ENCODE measurements at places on chromosomes 2 and 18. TPM values are rescaled to one million over a fixed set of nuclear protein-coding genes. Genes with fewer than 3 reads are reported as not detected.

Gene TEX44
- not detected for total RNA-seq

DNA sequence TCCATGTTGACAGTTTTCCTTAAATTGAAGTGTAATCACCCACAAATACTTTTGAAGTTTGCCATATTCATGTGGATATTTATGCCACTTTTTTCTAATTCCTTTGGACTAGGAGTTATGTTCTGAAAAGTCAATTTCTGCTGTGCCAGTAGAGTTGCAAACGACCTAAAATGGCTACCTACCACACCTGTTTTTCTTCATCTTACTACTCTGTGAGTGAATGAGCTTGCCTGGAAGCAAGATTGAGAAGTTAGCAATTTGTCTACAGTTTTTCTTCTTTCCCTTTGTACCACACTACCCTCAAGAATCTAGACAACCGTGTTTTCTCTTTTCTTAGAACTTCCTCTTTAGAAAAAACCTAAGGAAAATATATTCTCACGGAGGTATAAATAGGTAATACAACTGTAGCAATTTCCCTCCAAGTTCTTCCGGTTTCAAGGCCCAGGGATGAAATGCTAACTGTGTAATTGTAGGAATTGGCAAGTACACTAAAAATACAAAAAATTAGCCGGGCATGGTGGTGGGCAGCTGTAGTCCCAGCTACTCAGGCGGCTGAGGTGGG, 7.3 kb upstream of the SLC39A10 start:
- DNase-seq: no peak

Gene SPAG16
- total RNA-seq: 8.2 TPM

GRCh38 chr18:41501848-41502247, 453.2 kb upstream of the PIK3C3 start:
- no peak for DNase-seq

DNA sequence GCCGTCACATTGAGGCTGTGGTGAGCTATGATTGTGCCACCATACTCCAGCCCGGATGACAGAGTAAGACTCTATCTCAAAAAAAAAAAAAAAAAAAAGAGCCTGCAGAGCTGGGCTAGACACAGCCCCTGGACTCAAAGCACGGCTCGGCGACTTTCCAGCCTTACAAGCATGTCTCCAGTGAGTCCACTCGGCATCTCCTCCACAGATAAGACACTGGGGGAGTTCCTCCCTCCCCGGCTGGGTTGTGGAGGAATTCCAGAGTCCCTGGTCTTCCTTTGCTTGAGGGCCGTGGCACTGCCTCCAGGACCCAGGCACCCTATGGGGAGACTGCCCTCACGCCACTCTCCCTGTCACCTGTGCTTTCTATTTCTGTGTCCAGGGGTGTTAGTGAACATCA, 30.9 kb upstream of the RPL31 start:
- no peak for DNase-seq

- peak; percentile 66 for DNase-seq
Measured at GRCh38 chr2:177397481-177398289, 5.1 kb downstream of the AGPS start.

DNA sequence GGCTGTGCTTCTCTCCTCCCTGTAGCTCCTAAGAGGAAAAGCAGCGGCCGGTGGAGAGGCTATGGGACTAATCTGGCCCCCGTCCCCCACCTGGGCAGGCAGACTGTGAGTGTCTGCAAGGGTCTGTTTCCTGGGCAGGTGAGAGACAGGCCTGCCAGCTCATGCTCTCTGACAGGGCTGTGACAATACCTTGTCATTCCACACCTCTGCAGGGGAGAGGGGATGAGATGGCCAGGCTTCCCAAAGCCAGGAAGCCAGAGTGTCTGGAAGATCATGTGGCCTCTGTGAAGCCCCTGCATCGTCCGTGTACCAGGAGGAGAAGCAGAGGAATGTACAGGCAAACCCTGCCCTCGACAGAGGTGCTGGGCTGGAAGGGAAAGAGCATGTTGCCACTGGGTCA, 142.5 kb upstream of the GATA6 start:
- no peak for DNase-seq

Gene CCDC85A
- total RNA-seq: 0.08 TPM

- no peak for DNase-seq
Measured at GRCh38 chr18:41973983-41974382, 18.9 kb downstream of the PIK3C3 start.

Gene APOB
- 2,405 TPM for total RNA-seq

- no peak for DNase-seq
Measured at GRCh38 chr2:162233197-162233596, 10.0 kb downstream of the FAP start.

- DNase-seq: no peak
Measured at GRCh38 chr2:205713086-205713485, 30.8 kb downstream of the NRP2 start.

Gene RGPD8
- total RNA-seq: 6.7 TPM

DNA sequence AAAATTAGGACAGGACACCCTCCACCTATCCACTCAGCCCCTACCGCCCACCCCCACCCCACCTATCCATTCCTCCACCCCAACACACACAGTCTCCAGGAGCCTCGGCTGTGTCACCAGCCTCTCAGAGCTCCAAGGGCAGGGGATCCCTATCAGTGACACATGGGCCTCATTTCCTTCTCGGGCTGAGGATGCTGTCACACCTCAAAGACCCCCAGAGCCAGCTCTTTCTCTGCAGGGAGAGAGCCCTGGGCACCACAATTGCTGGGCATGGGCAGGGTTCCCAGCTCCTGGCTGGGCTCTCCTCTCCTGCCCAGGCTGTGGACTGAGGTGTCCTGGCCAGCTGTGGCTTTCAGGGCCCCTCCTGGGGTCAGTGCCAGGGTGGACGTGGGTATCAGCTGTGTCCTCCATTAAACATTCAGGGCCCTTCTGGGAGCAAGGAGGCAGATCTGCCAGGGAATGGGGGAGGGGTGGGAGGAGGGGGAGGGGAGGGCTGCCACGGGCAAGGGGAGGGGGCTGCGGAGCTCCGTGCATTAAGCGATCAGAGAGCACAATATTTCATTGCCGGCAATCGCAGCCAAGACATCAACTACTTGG, 14.3 kb upstream of the ECEL1 start:
- DNase-seq: no peak

- DNase-seq: no peak
Measured at GRCh38 chr2:168663993-168664392, 138.4 kb upstream of the NOSTRIN start.

Gene RFX8
- not detected for total RNA-seq

- peak; percentile 48 for DNase-seq
Measured at GRCh38 chr18:2846636-2847316, at the start of gene EMILIN2. Gene EMILIN2 (plus strand): TSS chr18:2847006. CDS start chr18:2847189, 183 bp downstream.

Gene PROKR1
- 0.05 TPM for total RNA-seq

GRCh38 chr18:48781163-48781987, 169.4 kb downstream of the SMAD7 start:
- DNase-seq: peak; percentile 99

Gene MDH1B
- total RNA-seq: 0.28 TPM

DNA sequence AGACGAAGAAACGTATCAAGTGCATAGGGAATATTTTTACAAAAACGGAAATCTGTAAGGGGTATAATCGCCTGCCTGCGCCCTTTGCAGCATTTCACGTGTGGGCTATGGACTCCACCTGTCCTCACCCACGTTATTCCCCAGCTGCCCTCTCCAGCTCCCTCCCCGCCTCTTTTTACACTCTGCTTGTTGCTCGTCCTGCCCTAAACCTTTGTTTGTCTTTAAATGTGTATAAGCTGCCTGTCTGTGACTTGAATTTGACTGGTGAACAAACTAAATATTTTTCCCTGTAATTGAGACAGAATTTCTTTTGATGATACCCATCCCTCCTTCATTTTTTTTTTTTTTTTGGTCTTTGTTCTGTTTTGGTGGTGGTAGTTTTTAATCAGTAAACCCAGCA, 169.4 kb upstream of the SIX3 start:
- no peak for DNase-seq

Gene CRACDL
- 0.30 TPM for total RNA-seq

Gene NFATC1
- 4.5 TPM for total RNA-seq

Gene TMEM178A
- 0.81 TPM for total RNA-seq

DNA sequence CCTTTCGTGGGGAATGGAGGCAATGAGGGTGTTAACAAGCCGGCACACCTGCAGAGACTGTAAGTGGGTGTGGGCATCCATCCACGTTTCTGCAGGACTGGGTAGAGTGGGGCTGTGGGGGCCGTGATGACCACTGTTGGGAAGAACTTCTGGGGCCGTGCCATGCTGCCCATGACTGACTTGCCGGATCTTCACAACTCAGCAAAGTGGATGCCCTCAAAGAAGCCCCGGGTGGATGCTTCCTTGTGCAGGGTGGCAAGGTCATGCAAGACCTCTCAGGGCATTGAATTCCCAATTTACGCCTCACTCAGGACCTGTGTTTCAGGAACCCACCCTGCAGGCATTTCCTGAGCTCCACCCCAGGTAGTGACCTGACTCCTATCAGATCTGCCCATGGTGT, 143.5 kb upstream of the TPO start:
- no peak for DNase-seq

DNA sequence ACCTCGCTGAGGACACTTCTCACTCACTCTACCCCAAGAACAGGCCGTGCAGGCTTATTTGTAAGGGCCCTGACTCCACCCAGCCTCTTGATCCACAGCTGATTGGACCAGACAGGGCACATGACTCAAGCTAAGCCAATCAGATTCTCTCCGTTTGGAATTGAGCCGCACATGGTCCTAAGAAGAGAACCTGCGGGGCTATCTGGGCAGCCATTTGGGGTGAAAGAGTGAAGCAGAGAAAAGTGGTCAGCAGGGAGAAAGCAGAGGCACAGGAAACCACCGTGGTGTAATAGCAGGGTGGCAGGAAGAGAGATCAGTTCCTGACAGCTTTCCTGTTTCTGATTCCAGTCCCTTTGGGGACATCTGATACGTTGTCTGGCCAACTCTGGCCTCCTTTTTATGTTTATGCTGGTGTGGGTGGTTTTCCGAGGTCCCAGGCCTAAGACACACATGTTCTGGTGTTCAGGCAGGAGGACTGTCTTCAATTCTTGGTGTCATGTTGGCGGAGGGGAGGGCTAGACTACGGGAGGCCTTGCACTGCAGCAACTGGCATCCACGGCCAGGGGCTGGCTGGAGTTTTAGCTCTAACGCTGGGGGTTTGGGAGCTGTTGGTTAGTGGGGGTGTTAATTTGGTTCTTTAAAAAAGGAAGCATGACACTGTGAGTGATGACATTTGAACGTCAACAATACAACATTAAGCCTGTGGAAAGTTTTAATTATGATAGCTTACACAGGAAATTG, 26.1 kb upstream of the SPTBN1 start:
- no peak for DNase-seq

GRCh38 chr2:170359466-170359865, 181.5 kb downstream of the MYO3B start:
- no peak for DNase-seq

Gene VSNL1
- total RNA-seq: 11.9 TPM

DNA sequence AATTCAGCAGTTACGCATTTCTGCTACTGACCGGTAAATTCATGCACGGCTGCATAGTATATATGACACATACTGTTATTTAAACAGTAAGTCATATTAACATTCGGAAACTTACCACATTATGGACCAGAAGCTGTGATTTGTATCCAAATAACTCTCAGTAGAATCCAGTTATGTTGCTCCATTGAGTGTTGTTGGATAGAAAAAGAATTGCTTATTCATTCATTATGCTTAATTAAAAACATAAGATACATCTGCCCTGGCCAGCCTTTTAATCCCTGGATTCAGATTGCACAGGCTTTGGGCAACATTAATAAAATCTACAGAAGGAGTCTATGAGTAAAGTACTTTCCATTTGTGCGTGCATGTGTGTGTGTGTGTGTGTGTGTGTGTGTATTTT, 111.3 kb downstream of the CPS1 start:
- DNase-seq: no peak

GRCh38 chr18:67428158-67428557, 88.4 kb downstream of the DSEL start:
- DNase-seq: no peak

Gene SCN2A
- total RNA-seq: 0.05 TPM

Gene ARMC9
- 1.9 TPM for total RNA-seq

- no peak for DNase-seq
Measured at GRCh38 chr2:45748239-45748638, 96.8 kb downstream of the PRKCE start.

GRCh38 chr18:41449612-41450011, 505.4 kb upstream of the PIK3C3 start:
- DNase-seq: no peak

DNA sequence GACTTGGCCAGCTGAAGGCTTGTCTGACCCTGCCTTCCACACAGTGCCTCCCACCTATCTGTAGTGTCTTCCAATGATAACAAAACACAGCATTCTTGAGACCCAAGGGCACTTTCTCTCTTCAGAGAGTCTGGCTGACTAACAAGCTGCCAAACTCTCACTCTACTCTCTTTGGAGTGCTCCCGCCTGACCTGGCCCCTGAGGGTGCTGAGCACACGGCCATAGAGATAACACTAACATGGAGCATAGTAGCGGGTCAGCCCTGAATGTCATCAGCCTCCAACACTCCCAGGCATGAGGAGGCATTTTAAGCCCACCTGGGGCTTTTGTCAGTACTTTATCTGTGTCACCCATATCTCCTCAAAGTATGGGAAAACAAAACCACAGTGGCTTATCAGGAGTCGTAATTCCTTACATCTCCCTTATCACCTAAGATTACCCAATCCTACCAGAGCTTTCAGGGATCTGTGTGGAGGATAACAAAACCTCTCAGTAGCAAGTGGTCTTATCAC, 160.3 kb upstream of the TCF4 start:
- no peak for DNase-seq

GRCh38 chr2:88180605-88181240, 10.6 kb downstream of the THNSL2 start:
- DNase-seq: no peak

Gene CCDC148
- 0.18 TPM for total RNA-seq

Gene GRB14
- total RNA-seq: 39.3 TPM

- peak; percentile 16 for DNase-seq
Measured at GRCh38 chr2:71922499-71923142, 225.0 kb downstream of the CYP26B1 start.

Gene ST6GAL2
- 0.81 TPM for total RNA-seq

GRCh38 chr2:17583166-17583565, 42.7 kb downstream of the VSNL1 start:
- no peak for DNase-seq

DNA sequence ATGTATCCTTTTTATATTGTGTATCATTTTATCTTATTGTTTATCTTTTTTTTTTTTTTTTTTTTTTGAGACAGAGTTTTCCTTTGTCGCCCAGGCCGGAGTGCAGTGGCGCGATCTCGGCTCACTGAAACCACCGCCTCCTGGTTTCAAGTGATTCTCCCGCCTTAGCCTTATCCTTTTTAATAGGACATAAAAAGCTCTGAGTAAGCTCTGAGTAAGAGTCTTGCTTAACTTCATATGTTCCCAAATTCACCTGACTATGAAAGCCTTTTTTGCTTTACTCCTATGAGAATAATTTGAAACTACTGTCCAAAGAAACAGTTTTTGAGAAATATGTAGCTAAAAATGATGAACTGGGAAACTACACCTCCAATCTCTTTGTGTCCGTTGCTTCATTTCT, 525.5 kb downstream of the IRS1 start:
- no peak for DNase-seq

Gene TYW5
- total RNA-seq: 3.7 TPM

- peak; percentile 67 for DNase-seq
Measured at GRCh38 chr2:118077636-118078247, 10.5 kb upstream of the INSIG2 start.

Gene PCBP1
- 161 TPM for total RNA-seq

All from left lobe of liver (tissue), 2 donors.